NCI-H187 (cell line): ENCODE measurements at places on chromosomes 1 and 21.

DNA sequence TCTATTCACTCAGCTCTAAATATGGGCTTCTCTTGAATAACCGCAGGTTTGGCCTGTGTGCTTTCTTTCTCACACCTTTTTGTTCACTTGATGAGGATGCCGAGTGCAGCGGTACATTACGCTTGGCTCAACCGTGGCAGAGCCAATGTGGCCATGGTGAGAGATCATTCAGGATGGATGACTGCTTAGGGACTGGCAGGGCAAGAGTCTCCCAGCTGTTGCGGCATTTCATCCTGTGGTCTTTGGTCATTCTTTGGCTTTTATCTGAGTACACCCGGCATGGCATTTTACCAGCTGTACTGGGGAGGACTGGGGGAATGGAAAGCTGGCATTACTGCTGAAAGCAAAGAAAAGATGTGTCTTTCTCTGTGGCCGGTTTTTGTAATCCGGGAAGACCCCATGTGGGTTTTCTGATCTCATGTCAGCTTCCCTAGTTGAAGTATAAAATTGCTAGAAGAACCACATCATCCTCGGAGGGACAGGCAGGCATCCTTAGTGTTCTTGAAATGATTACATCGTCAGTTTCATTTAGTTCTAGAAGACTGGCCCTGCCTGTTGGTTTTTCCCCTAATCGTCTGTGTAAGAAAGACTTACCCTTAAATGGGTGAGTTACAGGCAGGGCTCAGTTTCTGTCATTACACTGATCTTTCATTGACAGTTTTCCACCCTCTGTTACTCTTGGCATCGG, 15.1 kb downstream of the PCP4 start:
- no peak for DNase-seq

GRCh38 chr1:28927648-28928313, 13.4 kb downstream of the EPB41 start:
- DNase-seq, result no peak

GRCh38 chr1:163912170-163912884, 590.6 kb downstream of the NUF2 start:
- no peak for DNase-seq

GRCh38 chr1:151312411-151312810, 14.8 kb downstream of the PI4KB start:
- no peak for DNase-seq

GRCh38 chr1:166972826-166973225, 2.5 kb downstream of the ILDR2 start:
- DNase-seq, result peak; percentile 87

GRCh38 chr1:24118410-24119242, 6.7 kb upstream of the MYOM3 start:
- DNase-seq, result no peak

DNA sequence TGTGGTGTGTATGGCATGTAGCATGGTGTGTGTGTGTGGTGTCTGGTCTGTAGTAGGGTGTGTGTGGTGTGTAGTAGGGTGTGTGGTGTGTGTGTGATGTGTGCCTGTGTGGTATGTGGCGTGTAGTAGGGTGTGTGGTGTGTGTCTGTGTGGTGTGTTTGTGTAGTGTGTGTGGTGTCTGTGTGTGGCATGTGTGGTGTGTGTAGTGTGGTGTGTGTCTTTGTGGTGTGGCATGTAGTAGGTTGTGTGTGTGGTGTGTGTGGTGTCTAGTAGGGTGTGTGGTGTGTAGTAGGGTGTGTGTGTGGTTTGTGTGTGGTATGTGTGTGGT, 85.5 kb downstream of the SYT2 start:
- DNase-seq, result no peak

DNA sequence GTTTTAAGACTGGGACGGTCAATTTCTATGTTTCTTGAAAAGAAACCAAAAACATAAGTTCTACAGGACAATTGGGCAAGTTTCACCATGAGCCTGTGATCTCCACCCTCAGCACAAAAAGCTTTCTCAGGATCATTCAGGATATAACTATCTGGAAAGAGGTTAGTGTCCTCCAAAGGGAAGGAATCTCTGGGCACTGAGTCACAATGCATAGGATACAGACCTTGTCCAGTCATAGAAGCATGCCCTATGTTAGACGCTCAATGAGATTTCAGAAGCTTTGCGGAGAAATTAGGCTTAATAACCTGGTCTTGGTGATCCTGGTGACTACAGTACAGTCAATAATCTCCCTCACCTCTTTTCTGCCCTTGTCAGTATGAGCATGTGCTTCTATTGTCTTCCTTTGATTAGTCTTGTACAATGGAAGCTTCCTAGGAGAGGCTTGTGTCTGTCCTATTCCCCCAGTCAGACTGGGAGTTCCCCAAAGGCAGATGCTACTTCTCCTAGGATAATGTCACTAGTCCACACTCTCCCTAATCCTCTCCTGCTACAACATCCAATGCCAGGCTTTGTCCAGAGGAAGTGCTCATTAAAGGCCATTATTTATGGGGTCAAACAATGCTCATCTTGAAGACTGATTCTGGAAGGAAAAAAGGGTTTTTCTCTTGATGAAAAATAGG, 97.4 kb downstream of the KCNH1 start:
- no peak for DNase-seq

- no peak for DNase-seq
These were observed 5.7 kb downstream of the ACOT11 start for GRCh38 chr1:54553602-54554313.

DNA sequence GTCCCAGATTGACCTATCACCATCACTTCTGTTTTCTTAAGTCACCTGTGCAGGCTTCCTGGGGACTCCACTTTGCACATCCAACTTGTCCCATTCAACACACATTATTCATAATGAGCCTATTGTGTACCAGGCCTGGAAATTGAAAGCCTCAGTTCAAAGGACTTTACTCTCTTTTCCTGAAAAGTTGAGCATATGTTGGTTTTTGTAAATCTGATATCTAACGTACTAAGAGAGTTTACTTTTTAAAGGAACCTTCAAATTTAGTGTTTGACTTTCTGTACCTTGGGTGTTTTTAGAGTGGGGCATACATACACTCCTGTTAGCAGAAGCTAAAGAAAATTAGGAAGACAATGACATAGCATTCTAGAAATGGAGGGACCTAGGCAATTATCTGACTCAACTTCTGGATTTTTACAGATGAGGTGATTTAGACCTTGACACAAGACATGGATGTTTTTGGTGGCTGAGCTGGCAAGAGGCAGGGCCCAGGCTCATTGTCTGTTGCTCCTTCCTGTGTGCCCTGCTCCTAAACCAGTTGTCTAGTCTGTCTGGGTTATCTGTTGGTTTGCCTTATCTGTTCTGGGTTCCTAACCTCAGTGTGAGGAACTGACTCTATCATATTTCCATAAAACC, 336.5 kb downstream of the RPS6KC1 start:
- DNase-seq, result no peak

- no peak for DNase-seq
These were observed 52.0 kb downstream of the ZNHIT6 start for GRCh38 chr1:85656256-85656655.

GRCh38 chr21:15826147-15826780, 96.5 kb downstream of the USP25 start:
- DNase-seq, result no peak

DNA sequence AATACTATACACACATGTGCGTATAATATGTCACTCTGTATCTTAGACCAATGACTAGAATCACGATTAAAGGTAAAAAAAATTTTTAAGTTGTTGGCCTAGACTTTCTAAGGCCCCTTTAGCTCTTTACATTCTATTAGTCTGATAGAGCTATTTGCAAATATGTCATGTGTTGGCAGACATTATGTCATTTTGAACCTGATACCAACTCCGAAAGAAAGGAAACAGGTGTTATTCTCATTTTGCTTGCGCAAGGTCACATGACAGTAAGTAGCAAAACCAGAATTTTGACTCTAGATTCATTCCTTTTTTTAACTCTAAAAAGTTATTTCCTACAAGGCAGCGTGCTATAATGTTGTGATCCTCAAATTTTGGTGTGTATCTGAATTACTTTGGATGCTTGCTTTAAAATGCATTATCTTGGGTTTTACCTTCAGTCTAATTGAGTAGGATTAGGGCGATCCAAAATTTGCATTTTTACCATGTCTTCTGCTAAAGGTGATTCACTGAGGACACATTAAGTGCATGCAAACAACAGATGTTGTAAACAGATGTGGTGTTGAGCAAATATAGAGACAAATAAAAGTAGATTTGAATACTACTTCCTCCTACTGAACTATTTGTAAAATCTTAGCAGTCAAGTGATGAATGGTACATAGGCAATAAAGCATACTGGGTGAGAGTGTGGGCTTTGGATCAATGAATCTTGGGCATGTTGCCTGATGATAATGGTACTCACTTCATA, 63.5 kb upstream of the KIAA1614 start:
- no peak for DNase-seq

GRCh38 chr1:85033221-85033620, 15.1 kb downstream of the MCOLN3 start:
- no peak for DNase-seq

- no peak for DNase-seq
These were observed 36.1 kb downstream of the PHC2 start for GRCh38 chr1:33394770-33395169.

DNA sequence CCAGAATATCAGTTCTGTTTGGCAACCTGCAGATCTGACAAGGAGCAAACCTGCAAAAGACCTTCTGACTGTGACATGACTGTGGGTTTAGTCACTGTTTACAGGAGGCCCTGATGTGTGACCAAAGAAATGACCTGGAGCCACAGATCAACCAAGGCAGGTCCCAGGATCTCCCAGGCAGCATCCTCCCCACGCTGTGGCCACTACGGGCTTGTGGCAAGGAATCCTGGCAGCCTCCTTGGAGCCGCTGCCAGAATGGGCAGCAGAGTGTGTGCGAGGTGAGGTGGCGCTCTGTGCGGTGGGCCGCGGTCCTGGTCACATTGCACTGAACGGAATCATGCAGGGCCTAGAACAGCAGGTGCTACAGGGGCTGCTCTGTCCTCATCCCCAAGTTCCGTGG, 15.9 kb downstream of the MCM3AP start:
- DNase-seq, result no peak

DNA sequence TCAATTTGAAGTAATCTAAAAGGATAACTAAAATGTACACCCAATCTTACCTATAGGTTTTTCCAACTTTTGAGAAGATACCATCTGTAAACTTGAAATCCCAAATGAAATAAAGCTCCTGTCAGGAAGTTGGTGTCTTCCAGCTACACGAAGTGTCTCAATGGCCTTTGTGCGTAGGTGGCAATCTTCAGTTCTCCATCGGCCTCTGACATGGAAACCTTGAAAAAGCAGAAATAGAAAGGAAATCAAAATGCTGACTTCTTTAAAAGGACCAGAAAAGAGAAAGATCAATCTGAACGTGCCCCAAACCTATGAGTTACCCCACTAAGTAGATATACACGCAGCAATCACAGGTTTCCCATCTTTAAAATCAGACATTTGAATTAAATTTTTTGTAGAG, 10.0 kb downstream of the MKNK1 start:
- DNase-seq, result no peak

DNA sequence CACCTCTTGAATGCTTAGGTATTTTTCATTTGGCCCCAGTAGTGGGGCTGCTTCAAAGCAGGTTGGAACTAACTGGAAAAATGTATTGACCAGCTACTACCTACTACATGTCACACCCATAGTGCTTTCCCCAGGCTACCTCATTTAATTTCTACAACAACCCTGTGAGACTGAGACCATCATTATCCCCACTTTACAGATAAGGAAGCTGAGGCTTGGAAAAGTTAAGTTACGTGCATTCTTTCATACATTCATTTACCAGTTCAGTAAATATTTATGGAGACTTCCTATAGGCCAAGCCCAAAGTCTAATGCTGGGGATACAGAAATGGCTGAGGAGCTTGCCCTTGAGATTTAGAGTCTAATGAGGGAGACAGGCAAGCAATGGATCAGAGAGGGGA, 14.5 kb upstream of the PADI3 start:
- no peak for DNase-seq

DNA sequence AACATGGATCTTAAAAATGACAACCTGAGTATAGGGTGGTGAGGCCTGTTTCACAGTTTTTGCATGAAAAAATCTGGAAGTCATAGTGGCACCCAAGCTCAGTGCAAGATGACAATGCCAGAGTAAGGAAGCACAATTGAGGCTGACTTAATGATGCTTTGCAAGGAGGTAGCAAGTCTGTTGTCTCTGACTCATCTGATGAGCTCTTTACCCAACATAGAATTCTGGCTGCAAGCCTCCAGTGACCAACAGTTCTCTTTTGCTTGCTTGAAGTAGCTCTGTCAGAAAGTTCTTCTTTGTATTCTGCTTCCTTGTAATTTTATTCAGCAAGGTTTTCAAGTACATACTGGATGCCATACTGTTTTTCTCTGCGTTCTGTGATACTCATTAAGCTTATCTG, 117.1 kb downstream of the FOXD2 start:
- no peak for DNase-seq

- DNase-seq, result no peak
These were observed 226.2 kb upstream of the IRF2BP2 start for GRCh38 chr1:234836045-234836681.

GRCh38 chr1:156894001-156894400, 483 bp downstream of the PEAR1 start:
- DNase-seq, result no peak

GRCh38 chr1:246455476-246455875, 51.6 kb downstream of the SMYD3 start:
- DNase-seq, result no peak

GRCh38 chr1:14140831-14141401, 440.9 kb downstream of the PRDM2 start:
- no peak for DNase-seq

DNA sequence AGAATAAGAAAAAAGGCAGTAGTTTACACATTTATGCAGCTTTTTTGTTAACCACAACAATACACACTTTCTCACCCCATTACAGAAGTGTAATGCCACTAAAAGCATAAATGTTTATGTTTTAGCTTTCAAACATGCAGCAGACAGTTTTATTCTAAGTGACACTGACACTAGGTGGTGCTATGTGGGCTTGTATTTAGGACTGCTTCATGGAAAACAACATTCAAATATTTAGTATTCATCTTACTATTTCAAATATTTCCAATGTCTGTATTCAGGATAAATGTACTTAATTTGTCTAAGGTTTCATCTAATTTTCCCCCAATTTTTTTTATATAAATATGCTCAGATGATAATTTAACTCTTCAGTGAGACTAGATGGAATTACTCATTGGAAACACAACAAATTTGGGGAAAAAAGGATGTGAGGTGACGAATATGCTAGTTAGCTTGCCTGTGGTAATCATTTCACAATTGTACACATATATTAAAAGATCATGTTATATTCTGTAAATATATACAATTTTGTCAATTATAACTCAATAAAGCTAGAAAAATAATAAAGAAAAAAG, 71.4 kb downstream of the USP1 start:
- no peak for DNase-seq

DNA sequence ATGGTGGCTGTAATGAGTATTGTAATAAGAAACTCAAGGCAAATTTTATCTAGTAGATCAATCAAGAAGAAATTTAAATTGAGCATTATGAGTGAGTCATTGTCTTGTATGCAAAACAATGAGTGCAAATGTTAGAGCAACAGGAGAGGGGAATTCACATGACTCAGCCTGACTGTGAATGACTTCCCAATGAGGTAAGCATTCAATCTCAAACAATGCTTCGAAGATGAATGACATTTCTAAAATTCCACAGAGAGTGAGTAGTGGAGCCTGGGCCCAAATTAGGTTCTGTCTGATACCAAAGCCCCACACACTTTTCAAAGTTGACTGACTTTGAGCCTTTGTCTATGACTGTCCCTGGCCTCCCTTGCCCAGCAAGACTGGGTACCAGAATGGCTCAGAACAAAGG, 738.0 kb downstream of the PTPRU start:
- no peak for DNase-seq
